Fibroblast of skin of abdomen (primary cell): ENCODE measurements at places on chromosomes 3 and 15.
A peak's percentile ranks its signal among the peaks of the same experiment; 100 is the strongest.

DNA sequence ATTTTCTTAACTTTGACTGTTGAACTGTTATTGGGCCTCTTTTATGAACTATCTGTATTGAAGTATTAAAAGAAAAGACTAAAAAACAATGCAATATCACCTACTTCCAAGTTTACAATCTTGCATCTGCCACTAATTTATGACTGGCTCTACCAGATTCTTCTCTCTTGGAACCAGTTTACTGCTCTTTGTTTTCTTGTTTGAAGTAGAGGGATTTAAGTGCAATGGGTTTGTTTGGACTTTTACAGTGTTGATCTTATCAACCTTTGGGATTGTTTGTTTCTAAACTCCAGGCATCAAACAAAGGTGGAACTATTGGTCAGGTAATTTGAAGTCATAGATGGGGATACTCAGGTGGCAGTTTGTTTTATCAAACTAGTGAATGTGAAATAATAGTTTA lies 43.0 kb upstream of the MEIS2 start:
- no peak for DNase-seq

GRCh38 chr3:175486255-175486654 lies 627.1 kb downstream of the NAALADL2 start:
- DNase-seq = no peak

- DNase-seq = peak; percentile 21
Measured at GRCh38 chr3:129695230-129695629, 88.8 kb upstream of the PLXND1 start.

DNA sequence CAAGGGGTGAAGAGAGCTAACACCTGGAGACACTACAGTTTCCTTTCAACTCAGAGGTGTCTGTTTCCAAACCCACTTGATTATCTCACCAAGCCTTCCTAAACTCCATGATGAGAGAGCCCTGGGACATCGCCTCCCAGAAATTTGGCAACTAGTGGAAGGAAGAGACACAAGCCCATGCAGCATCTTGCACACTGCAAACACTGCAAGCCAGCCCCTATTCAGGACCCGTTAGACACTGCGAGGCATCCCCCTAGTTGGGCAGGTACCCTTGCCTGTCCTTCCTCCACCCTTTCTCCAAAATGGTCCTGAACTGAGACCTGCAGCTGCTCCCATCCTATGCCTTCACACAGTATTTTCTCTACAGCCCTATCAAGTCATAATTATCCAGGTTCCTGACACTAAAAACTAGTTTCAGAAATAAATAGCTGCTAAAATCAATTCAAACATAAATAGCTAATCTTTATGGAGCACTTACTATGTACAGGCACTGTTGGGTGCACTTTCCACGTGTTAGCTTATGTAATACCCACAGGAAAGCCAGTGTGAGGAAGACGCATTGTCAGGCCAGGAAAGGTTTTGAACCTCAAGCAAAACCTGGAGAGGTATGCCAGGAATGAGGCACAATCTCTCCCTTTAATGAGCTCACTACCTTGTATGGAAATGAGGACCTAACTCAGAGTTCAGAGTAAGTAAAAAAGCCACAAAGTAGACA lies 2.8 kb downstream of the MAGI1 start:
- peak; percentile 57 for DNase-seq

GRCh38 chr3:197590313-197590962 lies 34.7 kb upstream of the BDH1 start:
- DNase-seq = no peak

- DNase-seq = no peak
Measured at GRCh38 chr3:149424918-149425317, 47.5 kb upstream of the TM4SF1 start.

DNA sequence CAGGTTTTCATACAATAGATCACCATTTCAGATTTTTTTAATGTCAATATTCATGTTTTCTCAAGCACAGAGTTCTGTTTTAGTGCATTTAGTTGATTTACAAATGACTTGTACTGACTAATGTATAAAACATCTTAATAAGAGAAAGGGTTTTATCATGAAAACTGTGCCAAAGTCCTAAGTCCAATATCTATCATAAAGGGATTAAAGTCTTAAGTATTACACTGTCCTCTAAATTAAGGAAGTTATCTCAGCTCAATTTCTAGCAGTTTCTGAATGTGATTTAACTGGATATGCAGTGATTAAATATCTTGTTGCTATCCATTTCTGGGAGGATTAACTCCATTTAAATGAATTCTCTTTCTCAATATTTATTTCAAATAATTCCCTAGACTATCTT lies 381.1 kb upstream of the CNTN4 start:
- no peak for DNase-seq

DNA sequence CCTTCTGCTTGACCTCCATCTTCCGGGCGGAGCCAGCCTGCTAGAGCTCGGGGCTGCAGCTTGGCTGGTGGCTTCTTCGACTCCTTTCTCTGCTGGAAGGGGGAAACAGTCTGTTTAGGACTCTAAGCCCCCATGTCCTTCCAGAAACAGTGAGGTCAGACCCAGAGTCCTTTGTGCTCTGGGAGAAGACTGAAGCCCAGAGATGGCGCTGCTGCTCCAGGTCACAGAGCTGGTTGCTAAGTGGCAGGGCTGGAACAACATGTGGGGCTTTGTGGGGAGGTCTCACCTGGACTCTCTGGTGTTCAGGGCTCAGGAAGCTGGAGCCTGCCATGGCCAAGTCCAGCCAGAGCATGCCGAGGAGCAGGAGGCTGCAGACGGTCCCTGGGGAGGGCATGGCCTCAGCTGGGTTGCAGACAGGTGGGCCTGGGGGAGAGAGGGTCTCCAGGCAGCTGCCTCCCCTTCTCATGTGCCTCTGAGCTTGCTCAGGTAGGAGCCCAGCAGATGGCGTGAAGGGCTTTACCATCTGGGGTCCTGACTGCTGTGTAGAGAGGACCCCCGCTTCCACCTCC lies 2.9 kb downstream of the GHRL start:
- DNase-seq = no peak

- no peak for DNase-seq
Measured at GRCh38 chr3:13023235-13023970, 49.8 kb downstream of the IQSEC1 start.

DNA sequence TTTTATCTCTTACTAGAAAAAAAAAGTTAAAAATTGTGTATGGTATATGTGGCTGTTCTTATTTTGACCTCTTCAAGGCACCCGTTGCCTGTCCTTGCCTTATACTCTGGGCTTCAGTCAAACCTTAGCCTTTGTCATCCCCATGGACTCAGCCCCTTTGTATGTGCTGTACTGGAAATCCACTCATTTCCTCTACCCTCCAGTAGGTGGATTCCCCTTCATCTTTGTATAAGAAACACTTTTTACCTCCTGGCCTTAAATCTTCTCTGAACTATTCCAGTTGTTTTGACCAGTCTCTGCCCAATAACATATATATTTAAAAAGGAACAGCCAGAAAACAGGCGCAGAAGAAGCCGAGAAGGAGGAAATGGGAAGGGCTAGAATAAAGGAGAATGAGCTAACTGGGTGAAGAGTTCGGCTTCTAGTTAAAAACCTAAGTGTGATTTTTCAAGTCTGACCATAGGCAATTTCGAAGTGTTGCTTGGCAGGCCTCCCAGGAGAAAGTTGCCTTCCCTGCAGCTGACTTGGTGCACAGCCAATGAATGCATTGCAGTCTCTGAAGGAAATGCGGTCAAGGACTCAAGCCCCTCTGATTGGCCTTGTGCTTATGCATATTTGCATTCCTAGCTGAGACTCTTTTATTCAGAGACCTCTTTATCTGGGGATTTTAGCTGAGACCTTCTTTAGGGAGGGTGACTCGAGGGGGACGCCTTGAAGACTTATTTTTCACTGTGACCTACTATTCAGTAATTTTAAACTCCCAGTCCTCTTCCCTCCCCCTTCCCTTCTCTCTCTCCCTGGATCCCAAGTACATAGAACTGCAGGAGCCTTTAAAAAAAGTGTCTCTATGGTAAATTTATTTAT lies 277.4 kb downstream of the ROBO1 start:
- DNase-seq = peak; percentile 93

DNA sequence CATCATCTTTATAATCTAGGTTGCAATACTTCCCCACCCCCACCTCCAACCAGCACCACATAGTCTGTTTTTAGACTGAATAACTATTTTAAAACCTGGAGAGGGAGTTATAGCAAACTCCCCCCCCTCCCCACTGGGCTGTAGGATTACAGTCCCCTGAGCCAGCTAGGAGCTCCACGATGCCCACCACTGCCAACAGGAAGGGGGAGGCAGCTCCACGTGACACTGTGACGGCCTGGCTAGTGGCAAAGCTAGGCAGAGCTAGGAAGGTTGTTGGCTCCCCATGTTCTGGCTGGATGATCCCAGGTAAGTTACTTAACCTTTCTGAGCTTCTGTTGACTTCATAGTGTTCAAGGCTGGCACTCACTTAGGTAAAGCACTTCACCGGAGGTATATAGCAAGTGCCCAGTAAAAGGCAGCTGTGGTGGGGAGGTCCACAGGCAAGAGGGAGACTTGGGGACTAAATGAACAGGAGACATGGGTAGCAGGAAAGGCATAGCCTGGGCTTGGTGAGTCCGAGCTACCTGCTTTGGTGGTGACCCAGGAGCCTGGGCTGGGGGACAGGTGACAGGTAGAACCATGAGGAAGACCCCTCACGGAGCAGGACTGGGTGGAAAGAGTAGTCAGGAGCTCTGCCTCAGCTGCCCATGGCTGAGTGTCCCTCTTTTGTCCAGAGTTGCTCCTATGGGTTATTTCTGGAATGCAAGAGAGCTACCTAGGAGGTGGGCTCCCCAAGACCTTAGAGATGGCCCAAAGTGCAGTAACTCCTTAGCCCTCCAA lies 4.0 kb upstream of the TBC1D21 start:
- DNase-seq = no peak

DNA sequence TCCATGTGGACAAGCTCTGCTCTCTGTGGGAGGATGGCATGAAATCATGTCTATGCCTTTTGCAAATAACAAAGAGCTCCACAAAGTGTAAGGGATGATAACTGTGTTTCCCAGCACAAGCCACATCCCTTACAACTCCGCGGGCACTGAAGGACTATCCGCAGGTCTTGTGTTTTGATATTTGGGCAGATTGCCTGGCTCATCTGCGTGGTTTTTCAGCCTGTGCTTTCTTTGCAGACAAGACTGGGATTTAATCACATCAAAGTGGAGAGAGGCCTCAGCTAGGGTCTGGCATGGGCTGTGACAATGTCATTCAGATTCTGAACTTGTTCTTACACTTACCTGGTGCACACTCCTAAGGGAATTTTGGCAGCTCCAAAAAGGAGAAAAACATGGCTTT lies 30.2 kb upstream of the CA12 start:
- DNase-seq = no peak

- DNase-seq = no peak
Measured at GRCh38 chr15:94703596-94703995, 472.2 kb downstream of the MCTP2 start.

DNA sequence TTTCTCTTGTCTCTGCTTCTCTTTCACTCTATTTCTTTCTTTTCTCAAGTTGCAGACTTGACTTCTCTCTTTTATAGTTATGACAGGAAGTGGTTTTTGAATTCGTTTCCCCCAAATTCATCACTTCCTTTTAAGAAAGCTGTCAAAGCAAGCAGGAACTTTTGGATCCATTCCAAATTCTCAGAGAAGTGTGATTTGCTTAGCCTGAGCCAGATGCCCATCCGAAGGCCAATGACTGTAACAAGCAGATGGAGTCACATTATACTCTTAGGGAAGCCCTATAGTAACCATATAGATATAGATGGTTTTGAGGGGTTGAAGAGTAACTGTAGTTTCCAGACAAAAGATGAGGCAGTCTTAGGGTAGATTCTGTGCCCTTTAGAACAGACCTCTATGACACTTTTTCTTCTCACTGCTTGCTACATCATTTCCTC lies 592.0 kb upstream of the KCNMB2 start:
- peak; percentile 25 for DNase-seq

- DNase-seq = no peak
Measured at GRCh38 chr15:51067510-51067909, 27.2 kb downstream of the TNFAIP8L3 start.

GRCh38 chr3:13696699-13697098 lies 147.8 kb downstream of the FBLN2 start:
- DNase-seq = no peak

- no peak for DNase-seq
Measured at GRCh38 chr3:194200422-194201081, 64.6 kb downstream of the HES1 start.

GRCh38 chr15:84949845-84950569 lies 31.6 kb upstream of the PDE8A start:
- DNase-seq = no peak
